ENCODE measurements at places on chromosomes 7 and 10.

DNA sequence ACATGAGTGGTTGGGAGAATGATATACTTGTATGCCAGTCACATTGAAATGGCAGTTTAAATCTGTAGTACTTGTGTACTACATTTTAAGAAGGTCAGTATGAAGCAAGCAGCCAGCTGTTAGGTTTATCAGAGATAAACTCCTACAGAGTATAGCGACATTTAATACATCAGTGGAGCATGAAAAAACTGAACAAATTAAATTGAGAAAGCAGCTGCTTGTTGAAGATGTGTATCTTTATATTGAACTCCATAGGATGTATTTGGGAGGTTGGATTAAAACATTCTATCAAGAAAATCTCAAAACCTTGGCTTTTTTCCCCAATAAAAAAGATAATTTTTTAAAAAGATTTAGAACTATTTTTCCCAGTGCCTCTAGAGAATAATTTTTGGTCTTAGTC, 47.8 kb downstream of the PHF14 start:
- DNase-seq: no peak
- peaks cover 4% of the 10 kb centered on the region for H3K36me3 ChIP-seq
- H3K4me1 ChIP-seq: no peaks in the 10 kb centered on the region
- H3K4me3 ChIP-seq: no peak overlapping the region

- H3K27me3 ChIP-seq: no peaks in the 10 kb centered on the region
- DNase-seq: no peak
- H3K4me1 ChIP-seq: no peaks in the 10 kb centered on the region
- H3K4me3 ChIP-seq: no peak overlapping the region
- H3K27ac ChIP-seq: no peak overlapping the region
These were observed 283.0 kb downstream of the HDAC9 start for GRCh38 chr7:18778594-18778993.

GRCh38 chr10:16612115-16612980, 90.7 kb upstream of the C1QL3 start:
- no peak overlapping the region for H3K4me3 ChIP-seq
- no peak for DNase-seq
- no peaks in the 10 kb centered on the region for H3K4me1 ChIP-seq
- no peaks in the 10 kb centered on the region for H3K36me3 ChIP-seq

GRCh38 chr7:107394831-107395230, 75.0 kb upstream of the GPR22 start:
- H3K27ac ChIP-seq: no peak overlapping the region
- no peaks in the 10 kb centered on the region for H3K4me1 ChIP-seq
- no peaks in the 10 kb centered on the region for H3K27me3 ChIP-seq
- DNase-seq: no peak

DNA sequence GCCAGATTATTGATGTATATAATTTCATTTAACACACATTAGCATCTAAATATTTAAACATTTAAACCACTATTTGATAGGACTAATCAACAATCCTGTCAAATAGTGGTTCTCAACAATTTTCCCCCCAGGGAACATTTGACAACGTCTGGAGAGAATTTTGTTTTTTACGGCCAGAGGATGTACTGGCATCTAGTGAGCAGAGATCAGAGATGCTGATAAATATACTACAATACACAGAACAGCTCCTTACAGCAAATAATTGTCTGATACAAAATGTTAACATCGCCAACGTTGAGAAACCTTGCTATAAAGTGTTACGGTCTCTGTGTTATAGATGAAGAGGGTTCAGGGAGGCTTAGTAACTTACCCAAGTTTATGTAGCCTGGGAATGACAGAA, 25.0 kb upstream of the TMEM229A start:
- H3K36me3 ChIP-seq: no peaks in the 10 kb centered on the region
- H3K4me1 ChIP-seq: no peaks in the 10 kb centered on the region
- H3K27ac ChIP-seq: no peak overlapping the region
- H3K4me3 ChIP-seq: no peak overlapping the region
- no peak for DNase-seq

Measured in Panc1 (cell line).